NCI-H187 treated with DMSO at 0.1 percent for 48 hours (cell line): ENCODE measurements at places on chromosomes 4 and X.

DNA sequence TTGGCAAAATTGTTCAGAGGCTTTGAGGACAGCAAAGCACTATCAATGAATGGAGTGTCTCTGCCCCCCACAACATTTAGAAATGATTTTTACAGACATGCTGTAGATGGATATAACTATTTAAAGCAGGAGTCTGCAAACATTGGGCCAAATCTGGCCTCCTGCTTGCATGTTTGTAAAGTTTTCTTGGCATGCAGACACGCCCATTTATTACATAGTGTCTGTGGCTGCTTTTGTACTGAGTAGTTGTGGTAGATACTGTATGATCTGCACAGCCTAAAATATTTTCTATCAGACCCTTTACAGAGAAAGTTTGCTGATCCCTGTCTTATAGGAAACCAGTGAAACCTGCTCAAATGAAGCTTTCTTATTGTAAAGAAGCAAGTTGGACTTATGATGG, 45.5 kb upstream of the PHEX start:
- DNase-seq, result no peak

GRCh38 chr4:1927675-1928074, 56.5 kb downstream of the NSD2 start:
- no peak for DNase-seq

- peak; percentile 84 for DNase-seq
Measured at GRCh38 chr4:23904639-23905071, 14.8 kb upstream of the PPARGC1A start.

DNA sequence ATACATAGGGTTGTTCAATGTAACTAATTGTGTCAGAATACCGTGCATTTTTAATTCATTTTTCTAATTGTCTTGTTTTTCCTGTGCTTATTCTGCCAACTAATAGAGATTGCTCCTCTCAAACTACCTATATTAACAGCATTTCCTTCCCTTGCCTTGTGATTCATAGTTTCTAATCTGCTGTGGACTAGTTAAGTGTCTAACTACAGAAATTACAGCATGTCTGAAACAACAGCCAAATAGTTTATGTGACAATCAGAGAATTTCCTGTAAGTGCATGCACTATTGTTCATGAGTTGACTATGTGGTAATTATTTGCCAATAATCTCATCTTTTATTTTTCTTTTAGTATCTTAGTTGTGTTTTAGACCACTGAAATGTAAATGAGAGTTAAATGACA, 4.1 kb upstream of the SEC24B start:
- no peak for DNase-seq

DNA sequence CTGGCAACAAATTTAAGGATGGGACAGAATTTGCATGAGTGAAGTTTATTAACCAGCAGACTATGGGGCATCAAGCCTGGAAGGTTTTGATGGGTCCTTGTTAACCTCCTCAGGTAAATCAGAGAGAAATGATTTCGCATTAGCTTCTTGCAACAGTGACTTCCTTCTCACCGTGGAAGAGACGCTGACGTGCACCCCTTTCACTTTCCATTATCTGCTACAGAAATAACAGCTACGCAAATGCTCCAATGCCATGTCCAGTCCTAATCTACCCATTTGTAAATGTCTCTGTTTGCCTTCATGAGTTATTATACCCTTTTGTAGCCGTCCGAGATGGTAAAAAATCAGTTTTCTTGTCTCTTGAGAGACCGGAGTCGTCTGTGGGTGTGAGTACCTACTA, 100.3 kb downstream of the SLC34A2 start:
- peak; percentile 31 for DNase-seq

DNA sequence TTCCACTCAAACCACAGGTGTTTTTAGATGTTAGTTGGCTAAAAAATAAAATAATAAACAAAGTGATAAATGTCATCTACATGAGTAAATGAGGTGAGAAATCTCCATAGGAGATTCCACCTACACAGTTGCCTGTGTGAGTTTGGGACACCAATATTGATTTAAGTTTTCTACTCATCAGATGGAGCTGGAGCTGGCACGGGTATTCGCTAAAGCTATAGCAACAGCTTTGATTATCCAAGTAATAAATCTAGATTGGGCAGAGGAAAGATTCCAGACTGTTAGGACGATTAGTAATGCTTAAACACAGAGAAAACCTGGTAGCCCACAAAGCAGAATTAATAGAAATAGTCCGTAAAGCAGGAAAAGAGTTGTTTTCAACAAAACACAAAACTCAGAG, 313.9 kb downstream of the PABPC4L start:
- no peak for DNase-seq

DNA sequence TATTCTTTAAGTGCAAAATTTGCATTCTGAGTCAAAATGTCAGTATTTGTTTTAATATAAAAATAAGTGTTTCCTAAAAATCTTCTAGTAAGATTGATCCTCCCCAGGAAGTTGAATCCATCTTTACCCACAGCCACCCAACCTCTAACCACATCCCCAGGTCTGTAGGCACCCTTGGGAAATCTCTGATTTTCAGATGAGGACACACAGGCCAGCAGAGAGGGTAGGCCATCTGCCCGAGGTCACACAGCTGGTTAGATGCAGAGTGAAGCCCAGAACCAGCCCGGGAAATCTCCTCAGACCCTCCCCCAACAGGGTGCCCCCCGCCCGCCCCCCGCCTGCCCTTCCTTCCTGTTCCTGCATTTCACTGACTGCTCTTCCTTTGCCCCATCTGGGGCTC, 277.5 kb downstream of the FBXW7 start:
- DNase-seq, result no peak

- DNase-seq, result no peak
Measured at GRCh38 chrX:38066934-38067333, 60.6 kb downstream of the SYTL5 start.

DNA sequence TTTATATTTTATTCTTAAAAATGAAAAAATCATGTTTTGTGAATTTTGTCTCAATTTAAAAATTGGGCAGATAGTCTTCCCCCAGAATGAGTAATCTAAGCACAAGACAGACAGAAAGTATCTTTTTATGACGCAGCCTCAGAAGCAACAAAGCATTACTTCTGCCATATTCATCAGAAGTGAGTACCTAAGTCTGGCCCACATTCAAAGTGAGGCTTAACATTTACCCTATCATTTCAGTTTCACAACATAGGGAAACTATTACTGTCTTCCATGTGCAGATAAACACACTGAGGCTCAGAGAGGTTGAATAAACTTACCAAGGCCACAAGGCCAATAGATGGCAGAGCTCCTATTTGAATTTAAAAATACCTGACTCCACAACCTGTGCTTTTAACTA, 4.4 kb upstream of the PRDX4 start:
- DNase-seq, result no peak

- DNase-seq, result no peak
Measured at GRCh38 chr4:17027495-17027894, 129.1 kb upstream of the LDB2 start.

- no peak for DNase-seq
Measured at GRCh38 chr4:88859191-88859812, 161.7 kb upstream of the NAP1L5 start.

GRCh38 chr4:139647184-139647583, 18.4 kb upstream of the MGST2 start:
- no peak for DNase-seq

DNA sequence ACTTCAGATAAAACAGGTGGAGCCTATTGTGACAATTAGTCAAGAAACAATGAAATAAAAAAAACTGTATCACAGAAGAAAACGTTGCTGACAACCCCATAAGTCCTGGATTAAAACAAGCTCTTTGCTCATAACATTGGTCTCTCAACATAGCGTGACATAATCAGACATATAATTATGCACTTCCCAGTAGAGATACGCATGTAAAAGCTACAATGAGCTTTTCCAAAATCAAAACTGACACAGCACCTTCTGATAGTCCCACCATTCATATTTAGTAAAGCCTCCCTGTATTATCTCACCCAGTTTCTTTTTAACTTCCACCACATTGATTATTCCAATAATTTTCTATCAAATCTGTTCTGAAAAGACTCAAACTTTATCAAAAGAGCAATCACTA, 372.1 kb upstream of the SMIM31 start:
- no peak for DNase-seq

GRCh38 chr4:89298155-89298554, 9.4 kb downstream of the GPRIN3 start:
- no peak for DNase-seq

DNA sequence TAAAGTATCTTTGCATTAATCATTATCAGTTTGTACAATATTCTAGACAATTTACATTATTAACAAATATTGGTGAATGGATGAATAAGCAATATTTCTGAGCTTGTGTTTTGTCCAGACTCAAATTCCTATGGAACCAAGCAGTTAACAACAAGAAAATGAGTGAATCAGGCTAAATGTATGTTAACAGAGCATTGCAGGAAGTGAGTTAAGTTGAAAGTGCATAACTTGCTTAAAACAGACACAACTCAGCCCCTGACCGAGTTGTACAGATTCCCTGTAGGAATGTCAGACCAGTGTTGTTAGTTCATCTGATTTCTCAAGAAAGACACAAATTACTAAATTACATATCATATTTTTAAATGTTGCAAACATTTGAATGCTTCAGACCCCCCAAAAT, 23.7 kb upstream of the CSN1S1 start:
- no peak for DNase-seq

- DNase-seq, result no peak
Measured at GRCh38 chr4:78584863-78585547, 33.4 kb downstream of the ANXA3 start.
